ENCODE measurements at places on chromosomes 16 and 17.

DNA sequence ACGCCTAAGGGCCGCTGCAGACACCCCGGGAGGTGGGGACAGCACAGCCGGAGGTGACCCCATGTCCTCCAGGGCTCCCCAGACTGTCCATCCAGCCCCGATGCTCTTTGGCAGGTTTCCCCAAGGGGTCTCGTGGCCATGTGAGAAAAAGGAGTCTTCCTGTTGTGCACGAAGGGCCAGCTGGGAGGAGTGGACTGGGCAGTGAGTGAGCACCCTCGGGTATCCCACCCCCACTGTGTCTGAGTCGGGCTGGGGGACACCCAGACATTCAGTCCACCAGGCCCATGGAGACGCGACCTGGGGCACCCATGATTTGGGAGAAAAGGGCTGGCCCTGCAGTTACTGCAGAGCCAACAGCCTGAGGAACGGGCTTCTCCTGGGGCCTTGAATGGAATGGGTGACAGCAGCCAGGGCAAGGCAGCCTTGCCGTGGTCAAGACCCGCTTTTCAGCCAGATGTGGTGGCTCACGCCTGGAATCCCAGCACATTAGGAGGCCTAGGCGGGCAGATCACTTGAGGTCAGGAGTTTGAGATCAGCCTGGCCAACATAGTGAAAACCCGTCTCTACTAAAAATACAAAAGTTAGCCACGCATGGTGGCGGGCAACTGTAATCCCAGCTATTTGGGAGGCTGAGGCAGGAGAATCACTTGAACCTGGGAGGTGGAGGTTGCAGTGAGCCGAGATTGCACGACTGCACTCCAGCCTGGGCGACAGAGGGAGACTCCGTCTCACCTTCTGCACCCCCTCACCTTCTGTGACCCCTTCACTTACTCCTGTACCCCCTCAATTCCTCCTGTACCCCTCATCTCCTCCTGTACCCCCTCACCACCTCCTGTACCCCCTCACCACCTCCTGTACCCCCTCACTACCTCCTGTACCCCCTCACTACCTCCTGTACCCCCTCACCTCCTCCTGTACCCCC is 24.1 kb upstream of the CAPN15 start:
- no peak for DNase-seq

GRCh38 chr16:88618956-88619667 is 19.3 kb upstream of the IL17C start:
- DNase-seq: no peak

- DNase-seq: no peak
These were observed 825.4 kb downstream of the KCNJ18 start for GRCh38 chr17:22517716-22518115.

GRCh38 chr17:28421787-28422305 is 15.8 kb upstream of the SLC46A1 start:
- no peak for DNase-seq

GRCh38 chr17:38982858-38983746 is 15.9 kb upstream of the FBXO47 start:
- peak; percentile 65 for DNase-seq

DNA sequence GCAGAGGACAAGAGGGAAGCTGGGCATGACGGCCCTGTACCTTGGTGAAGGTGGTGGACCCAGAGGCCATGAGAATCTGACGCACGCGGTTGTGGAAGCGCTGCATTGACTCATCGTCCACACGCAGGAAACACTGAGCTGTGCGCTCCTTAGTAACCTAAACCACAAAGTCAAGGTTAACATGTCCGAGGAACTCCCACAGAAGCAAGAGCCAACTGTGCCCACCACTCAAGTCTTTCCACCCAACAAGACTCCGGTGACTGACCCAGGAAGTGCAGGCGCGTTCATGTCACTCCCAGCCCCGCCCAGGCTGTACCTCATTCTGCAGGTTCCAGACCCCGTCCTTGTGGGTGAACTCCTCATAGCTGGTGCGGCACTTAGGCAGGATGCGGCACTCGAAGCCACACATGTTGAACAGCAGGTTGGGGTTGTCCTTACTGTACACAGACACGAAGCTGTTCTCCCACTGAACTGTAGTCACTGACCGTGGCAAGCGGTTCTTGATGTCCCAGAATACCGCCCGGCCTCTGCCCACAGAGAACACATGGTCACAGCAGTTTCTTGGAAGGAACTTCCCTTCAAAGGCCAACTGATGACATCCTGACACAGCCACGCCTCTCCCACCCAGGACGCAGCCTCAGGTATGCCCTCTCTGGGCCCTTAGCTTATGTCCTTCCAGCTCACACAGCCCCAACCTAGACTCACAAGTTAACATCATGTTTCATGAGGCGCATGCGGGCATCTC is 11.5 kb downstream of the PRPF8 start:
- DNase-seq: no peak

DNA sequence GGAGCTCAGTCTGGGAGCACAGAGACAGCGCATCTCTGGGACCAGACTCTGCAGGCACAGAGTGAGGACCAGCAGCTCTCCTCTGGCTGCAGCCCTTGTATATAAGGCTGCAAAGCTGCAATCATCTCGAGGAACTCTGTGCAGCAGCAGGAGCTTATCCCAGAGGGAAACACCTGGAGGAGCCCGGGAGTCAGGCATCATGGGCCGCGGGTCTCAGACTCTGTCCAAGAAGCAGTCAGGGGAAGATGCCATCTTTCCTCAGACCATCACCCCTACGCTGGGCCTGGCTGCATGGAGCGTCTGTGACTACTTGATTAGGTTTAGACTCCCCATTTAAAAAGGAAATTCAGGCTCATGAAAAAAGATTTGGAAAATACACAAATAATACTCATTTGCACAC is 122.0 kb downstream of the IRF8 start:
- no peak for DNase-seq

DNA sequence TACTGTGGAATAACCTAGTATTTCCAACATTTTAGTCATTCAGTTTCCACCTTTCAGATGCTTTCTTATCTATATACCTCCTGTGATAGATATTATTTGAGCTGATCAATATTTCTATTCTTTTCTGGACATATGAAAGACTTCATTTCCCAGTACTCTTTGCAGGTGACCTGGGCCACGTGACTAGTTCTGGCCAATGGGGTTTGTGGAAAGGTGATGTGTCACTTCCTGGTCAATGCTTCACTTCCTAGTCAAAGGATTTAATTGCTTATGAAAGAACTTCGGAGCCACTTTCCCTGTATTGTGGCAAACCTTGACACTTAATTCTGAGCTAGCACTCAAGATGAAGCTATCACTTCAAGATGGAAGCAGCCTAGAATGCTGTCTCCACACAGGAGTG is 248.9 kb upstream of the FOXF1 start:
- peak; percentile 1 for DNase-seq

DNA sequence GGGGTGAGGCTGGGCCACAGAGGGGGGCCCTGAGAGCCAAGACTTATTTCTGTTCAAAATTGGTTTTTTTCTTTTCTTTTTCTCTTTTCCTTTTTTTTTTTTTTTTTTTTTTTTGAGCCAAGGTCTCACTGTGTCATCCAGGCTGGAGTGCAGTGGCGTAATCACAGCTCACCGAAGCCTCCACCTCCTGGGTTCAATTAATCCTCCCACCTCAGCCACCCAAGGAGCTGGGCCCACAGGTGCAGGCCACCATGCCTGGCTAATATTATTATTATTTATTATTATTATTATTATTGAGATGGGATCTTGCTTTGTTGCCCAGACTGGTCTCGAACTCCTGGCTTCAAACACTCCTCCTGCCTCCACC is 17.5 kb upstream of the CACNA1H start:
- no peak for DNase-seq

DNA sequence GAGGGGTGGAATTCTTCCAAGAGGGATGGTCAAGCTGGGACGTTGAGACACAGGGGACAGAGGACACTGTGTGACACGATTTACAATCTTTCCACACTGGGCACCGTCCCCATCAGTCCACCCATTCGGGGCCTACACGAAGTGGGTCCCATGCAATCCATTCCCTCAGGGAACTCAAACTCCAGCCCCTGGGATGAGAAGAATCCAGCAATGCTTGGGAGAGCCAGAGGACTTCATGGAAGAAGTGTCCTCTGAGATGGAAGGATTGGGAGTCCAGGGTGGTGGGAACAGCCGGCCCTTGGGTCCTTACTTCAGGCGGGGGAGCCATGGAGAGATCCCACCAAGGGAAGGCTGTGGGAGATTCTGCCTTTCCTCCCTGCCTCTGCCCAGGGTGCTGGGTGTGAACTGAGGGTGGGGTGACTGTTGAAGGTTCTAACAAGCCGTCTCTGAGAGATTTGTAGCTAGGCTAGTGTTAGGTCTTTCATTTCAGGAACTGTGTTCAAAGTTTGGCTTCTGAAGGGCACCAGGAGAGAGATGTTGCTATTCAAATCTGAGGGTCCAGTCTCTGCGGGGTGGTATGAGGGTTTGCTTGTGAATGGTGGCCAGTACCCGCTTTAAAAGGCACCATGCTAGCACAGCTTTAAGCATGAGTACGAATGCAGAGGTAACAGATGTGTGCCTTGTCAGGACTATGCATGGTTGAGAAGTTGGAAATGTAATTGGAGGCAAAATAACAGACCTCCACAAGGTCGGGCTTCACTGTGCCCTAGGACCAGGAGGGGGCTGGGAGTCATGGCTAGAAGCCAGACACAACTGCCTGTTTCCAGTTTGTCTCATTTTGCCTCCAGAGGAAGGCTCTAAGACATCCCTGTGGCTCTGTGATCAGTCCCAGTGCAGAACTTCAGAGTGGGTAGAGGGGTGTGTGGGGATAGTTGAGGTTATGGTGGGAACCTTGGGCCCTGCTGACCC is 1.9 kb downstream of the ATP1B2 start:
- no peak for DNase-seq

DNA sequence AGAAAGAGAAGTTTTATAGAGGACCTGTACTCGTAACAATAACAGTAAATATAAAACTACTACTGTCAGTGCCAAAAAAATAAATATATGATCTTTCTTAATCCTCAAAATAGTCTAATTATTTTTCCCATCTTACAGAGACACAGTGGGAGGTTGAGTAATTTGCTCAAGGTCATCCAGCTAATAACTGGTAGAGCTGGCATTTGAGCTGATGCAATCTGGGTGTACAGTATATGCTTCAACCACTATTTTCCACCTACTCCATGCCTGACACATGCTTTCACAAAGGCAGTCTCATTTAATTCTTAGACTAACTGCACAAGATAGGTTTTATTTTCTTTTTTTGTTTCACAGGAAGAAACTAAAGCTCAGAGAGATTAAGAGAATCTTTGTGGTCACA is 33.6 kb downstream of the PIGL start:
- DNase-seq: peak; percentile 25

GRCh38 chr17:67629971-67630320 is 87.8 kb upstream of the NOL11 start:
- DNase-seq: peak; percentile 68

GRCh38 chr17:79459003-79459655 is 151.7 kb downstream of the RBFOX3 start:
- DNase-seq: no peak

Data from LHCN-M2 (cell line).